Ammon's horn (tissue), 1 donor: ENCODE measurements at places on chromosomes 6 and 20.

- no peak for DNase-seq
Measured at GRCh38 chr6:105492706-105493673, 90.1 kb upstream of the PREP start.

DNA sequence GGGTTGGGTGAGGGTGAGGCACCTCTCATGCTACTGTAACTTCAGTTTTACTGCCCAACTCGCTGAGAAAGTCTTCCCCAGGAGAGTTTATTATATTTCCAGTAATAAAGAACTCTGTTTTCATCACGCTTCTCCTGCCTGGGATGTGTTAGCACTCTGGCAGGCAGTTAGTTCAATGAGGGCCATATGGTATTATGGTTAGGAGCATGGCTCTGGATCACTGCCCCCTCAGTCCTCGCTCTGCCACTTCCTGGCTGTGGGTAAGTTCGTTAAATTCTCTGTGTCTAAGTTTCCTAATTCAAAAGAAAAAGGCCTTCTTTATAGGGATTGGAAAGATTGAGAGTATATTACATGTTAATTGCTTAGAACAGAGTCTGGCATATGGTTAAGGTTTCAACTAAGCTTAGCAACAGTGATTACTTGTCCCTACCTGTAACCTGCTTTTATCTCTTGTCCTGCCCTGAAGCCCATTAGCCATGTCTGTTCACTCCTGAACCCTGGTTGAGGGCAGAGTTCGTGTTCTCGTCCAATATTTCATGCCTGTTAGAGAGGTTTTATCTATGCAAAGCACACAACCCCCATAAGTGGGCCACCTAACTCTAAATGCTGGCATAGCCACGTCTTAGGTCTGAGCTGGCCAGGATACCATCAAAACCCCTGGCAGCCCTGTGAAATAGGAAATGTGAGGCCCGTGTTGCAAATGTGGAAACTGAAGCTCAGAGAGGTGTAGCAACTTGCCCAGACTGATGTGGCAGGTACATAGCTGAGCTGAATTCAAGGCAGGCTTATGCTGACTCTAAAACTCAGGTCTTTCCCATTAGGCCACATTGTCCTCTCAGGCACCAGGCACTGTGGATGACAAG lies 342.5 kb upstream of the JARID2 start:
- no peak for DNase-seq

GRCh38 chr6:14682812-14683211 lies 563.1 kb upstream of the JARID2 start:
- DNase-seq, result no peak

GRCh38 chr6:30601436-30601814 lies 15.6 kb downstream of the PPP1R10 start:
- no peak for DNase-seq

GRCh38 chr6:57294862-57295445 lies 22.5 kb upstream of the PRIM2 start:
- DNase-seq, result no peak

GRCh38 chr20:266596-267562 lies 9.4 kb downstream of the DEFB132 start:
- DNase-seq, result peak; percentile 88

- DNase-seq, result no peak
Measured at GRCh38 chr6:47290124-47290834, 19.4 kb downstream of the TNFRSF21 start.

- peak; percentile 87 for DNase-seq
Measured at GRCh38 chr20:47336129-47336754, 20.3 kb downstream of the ZMYND8 start.

- no peak for DNase-seq
Measured at GRCh38 chr6:8315154-8315553, 120.2 kb downstream of the SLC35B3 start.

GRCh38 chr6:131488780-131489179 lies 84.2 kb upstream of the ARG1 start:
- DNase-seq, result no peak

- DNase-seq, result no peak
Measured at GRCh38 chr6:167769408-167770190, 57.1 kb upstream of the AFDN start.

GRCh38 chr6:138963531-138963930 lies 24.5 kb downstream of the REPS1 start:
- no peak for DNase-seq

- no peak for DNase-seq
Measured at GRCh38 chr6:52377538-52378221, 15.7 kb downstream of the PAQR8 start.

GRCh38 chr6:72553531-72554511 lies 68.0 kb upstream of the KCNQ5 start:
- DNase-seq, result no peak

DNA sequence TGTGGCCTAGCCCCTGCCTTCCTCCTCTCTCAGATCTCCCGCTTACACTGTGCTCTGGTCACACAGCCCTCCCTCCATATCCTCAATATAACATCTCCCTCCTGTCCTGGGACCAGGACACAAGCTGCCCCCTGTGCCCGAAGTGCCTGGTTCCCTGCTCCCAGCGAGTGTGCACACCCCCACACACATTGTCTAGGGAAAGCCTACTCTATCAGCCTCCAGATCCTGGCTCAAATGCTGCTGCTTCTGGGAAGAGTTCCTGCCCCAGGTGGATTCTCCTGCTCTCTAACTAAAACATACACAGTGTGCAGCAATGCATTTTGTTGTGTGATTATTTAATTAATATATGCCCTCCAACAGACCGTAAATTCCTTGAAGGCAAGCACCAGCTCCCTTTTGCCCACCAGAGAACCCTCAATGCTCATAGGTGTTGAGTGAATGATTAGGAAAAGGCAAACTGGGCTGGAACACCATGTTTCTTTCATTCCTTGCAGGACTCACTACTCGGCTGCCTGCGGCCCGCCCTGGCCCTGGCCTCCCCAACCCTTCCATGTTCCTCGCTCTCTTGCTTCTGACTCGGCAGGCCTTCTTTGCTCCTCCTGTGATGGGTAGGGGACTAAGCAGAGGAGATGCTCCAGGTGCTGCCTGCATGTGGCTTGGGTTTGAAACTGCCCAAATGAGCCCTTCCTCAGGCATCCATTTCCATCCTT lies 194.6 kb downstream of the ZDHHC14 start:
- DNase-seq, result no peak

DNA sequence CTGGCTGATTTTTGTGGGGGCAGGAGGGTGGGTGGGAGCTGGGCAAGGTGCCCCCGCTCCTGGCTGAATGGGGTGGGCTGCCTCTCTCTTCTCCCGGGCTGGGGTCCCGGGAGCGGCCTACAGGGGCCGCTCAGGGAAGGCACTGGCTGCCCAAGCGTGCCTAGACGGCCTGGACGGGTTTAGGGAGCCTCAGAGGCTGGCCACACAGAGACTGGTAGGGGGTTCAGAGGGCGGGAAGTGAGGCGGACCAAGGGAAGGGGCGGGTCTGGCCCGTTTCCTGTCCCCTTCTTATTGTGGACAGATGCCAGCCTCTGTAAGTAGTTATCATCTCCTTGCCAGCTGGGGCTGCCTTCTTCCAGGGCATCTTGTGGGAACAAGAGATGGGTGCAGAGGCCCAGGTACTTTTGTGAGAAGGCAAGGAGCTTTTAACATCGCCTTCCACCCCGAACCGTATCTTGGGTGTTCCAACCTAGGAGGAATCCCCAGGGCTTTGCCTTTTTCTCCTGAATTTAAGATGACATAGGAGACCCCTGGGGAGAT lies 437 bp downstream of the CD40 start:
- no peak for DNase-seq

DNA sequence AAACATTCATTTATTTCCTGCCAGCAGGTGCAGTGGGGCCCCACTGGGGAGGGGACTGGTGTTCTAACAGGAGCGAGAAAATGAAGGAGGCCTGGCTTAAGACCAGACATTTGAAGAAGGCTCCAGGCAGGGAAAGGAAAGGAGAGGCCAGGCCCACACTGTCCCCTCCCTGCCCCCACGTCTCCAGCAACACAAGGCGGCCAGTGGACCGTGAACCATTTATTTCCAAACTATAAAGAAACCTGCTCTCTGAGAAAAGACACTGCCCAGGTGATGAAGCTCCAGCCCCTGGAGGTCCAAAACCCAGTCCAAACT lies 41.4 kb upstream of the CDH22 start:
- DNase-seq, result no peak

- no peak for DNase-seq
Measured at GRCh38 chr6:146337376-146337775, 206.3 kb upstream of the RAB32 start.

DNA sequence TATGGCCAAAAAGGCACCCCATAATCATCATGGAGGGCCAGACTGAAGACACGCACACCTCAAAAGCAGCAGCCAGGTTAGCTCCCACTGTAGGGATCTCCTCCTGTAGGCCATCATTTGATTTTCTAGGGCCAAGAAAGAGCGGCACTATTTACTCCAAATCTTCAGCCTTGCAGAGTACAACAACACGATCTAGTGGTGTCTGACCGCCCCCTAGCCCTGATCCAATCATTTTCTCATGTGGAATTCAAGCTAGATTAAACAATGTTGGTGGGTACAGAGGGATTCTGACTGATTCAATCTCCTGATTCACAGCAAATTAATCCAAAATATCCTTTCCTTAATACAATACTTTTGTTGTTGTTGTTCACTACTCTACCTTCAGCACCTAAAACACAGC lies 12.5 kb downstream of the GNAS-AS1 start:
- DNase-seq, result no peak

GRCh38 chr20:25315418-25316210 lies 67.7 kb downstream of the PYGB start:
- DNase-seq, result no peak

DNA sequence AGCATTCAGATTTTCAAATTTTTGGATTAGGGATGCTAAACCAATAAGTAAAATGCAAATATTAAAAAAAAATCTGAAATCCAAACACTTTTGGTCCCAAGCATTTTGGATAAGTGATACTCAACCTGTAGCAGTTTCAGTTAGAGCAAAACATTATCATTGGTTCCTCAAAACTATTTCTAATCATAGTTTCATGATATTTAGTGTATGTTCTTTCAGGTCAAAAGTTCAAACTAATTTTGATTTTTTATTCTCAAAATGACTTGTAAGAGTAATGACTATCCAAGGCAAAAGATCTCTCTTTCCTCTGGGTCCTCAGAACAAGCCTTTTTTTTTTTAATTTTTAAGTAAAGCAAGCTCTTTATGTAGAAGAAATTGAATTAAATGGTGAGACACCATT lies 64.0 kb upstream of the TFB1M start:
- no peak for DNase-seq
